HT1080 (cell line): ENCODE measurements at places on chromosomes 11 and 22.

- DNase-seq, result no peak
These were observed 23.8 kb downstream of the TAF1D start for GRCh38 chr11:93717501-93717900.

- DNase-seq, result no peak
These were observed 352.7 kb downstream of the NTM start for GRCh38 chr11:131723088-131723487.

DNA sequence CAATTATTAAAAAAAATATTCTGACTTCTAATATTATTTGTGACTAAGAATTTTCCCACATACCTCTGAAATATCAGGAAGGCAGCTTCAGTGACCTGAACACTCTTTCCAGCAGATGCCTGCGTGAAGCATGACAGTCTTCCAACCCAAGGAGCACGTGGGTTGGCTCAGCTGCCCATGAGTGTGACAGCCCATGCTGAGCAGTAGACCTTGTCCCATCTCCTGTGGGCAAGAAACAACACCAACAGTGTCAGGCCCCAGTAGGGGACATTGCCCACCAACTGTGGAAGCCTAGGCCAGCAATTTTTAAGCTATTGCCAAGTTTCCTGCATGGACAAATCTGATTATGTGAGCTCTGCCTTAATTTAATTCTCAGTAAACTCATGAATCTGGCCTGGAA lies 66.4 kb upstream of the OLFML1 start:
- DNase-seq, result no peak

DNA sequence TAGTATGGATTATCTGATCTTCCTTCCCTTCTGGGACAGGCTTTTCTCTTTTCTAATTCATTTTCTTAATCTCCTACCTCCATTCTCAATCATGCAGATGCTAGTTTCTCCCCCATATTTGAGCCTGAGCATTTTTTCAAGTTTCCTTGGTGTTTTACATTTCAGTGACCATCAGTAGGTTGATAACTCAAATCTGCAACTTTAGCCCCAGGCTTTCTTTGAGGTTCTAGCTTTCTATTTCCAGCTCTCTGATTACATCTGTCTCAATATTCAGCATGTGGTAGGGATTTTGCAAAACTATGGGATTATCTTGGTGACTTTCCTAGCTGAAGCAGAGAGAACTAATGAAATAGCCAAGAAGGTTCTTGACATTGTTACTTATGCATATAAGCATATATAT lies 67.8 kb downstream of the ARHGEF12 start:
- no peak for DNase-seq

- peak; percentile 93 for DNase-seq
These were observed 109.4 kb downstream of the GRIA4 start for GRCh38 chr11:105719073-105719822.
